ENCODE measurements at places on chromosomes 2 and 18.
A peak's percentile ranks its signal among the peaks of the same experiment; 100 is the strongest.

- no peak for DNase-seq
Observed at GRCh38 chr2:196504788-196505187, 134.7 kb upstream of the CCDC150 start.

- no peak for DNase-seq
Observed at GRCh38 chr18:31719363-31720006, 35.1 kb upstream of the B4GALT6 start.

DNA sequence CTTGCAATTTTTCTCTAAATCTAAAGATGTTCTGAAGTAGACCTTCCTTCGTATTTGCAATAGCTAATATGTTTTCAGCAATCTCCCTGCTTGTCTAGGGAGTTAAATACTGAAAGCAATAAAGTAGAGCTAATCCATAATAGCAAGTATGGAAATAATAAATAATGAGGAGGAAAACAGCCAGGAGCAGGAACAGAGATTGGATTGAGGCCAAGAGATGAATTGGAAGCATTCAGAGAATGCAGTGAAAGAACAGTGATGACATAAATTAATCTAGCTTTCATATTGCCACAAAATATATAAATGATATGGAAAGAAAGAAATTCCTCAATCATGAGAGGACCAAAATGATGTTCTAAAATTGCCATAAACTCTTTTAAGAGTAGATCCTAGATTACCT is 679.7 kb downstream of the METTL4 start:
- no peak for DNase-seq

GRCh38 chr2:71530641-71531332 is 77.4 kb downstream of the DYSF start:
- peak; percentile 59 for DNase-seq

DNA sequence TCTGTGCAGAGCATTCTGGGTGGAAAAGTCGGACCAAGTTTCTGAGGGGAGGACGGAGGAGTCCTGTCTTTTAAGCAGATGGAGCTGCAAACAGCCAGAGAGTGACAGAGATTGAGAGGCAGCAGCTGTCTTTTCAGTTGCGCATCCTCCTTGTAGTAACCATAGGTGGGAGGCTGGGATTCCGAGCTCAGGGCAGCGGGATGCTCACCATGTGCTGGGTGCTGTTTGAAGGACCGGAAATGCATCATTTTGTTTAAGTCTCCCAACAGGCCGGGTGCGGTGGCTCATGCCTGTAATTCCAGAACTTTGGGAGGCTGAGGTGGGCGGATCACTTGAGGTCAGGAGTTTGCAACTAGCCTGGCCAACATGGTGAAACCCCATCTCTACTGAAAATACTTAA is 93.4 kb downstream of the AGAP1 start:
- no peak for DNase-seq

- no peak for DNase-seq
Observed at GRCh38 chr18:59810183-59810582, 89.6 kb upstream of the PMAIP1 start.

DNA sequence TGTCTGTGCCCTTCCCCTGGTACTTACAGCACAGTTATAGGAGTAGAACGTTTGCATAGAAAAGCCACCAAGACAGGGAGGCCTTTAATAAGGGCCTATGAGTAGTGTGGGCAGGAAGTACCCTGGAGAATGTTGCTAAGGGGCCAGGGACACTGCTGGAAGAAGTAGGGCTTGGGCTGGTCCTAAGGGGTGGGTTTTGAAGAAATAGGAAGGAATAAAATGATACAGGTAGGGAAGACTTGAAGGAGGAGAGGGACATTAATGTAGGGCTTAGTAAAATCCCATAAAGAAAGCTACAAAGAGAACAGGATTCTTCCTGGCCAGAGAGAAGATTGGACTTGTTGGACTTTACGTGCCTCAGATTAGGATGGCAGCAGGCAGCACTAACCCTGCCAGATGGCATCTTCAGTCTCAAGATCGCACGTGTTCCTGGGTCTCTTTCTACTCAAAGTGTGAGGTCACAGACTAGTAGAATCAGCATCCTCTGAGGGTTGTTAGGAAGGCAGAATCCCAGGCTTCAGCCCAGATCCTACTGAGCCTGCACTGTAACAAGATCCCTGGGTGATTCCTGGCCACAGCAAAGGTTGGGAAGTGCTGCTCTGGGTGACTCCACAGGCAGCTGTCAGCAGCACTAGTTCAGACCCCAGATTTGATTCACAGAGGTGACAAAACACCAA is 39.2 kb downstream of the EPAS1 start:
- no peak for DNase-seq
